Adrenal gland (tissue), 19 donors: ENCODE measurements at places on chromosomes 7 and 10.

DNA sequence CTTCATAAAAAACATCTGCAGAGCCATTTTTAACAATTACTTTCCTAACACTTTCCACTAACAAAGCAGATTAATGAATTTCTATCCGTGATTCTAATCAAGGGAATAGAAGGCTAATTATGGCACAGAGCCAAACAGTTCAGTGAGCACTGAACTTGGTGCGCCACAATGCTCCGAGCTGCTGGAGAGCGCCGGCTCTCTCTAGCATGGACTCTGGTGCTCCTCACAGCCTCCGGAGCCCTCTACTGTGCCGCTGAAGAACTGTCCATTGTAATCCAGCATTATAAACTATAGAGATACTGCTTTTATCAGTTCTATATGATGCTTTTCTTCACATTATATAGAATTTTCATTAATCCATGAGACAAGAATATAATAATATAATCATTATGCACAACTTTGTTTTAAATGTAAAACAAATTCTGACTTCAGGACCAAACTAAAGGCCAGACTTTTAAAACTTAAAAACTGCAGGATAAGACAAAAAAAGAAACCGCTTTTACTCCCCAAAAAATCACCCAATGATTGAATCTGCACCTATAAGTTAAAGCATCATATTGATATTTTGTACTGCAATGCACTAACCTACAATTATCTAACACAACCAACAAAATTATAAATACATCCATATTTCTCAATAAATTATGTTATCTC, 123.6 kb downstream of the RNF32 start:
- DNase-seq: peak; percentile 78

GRCh38 chr7:49091519-49091918, 167.2 kb downstream of the CDC14C start:
- DNase-seq: no peak

GRCh38 chr7:3463696-3464095, 162.6 kb downstream of the SDK1 start:
- no peak for DNase-seq

DNA sequence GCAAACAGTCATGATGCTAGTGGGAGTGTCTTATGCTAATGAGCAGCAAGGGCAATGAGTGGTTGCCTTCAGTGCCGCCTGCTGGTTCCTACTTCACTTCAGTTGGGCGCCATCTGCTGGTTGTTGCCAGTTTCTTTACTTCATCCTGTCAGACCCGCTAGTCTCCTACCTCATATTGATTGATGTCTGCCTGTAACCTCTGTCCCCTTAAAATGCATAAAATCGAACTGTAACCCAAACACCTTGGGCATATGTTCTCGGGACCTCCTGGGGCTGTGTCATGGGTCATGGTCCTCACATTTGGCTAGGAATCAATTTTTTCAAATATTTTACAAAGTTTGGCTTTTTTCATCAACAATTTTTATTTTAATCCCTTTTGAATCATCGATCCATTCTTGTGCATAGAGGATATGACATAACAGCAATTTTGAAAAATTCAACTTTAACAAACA, 62.8 kb upstream of the C7orf33 start:
- DNase-seq: peak; percentile 81

DNA sequence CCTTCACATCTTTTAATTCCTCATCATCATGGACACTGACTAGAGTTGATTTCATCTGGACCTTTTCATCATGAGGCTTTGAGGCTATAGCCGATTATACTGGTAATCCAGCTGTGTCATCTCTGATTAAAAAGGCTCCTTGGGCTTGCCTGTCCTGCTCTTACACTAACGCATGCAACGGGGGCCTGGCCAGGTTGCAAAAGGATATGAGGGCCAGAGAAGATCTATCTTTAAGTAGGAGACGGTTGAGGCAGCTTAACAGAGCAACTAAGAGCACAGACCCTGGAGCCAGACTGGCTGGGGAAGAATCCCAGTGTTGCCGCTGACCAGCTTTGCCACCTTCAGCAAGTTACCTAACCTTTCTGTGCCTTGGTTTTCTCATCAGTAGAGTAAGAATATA, 211.5 kb downstream of the PTEN start:
- no peak for DNase-seq

- DNase-seq: no peak
These were observed 201.4 kb downstream of the INHBA start for GRCh38 chr7:41501466-41501865.
